CD4-positive, alpha-beta T cell treated with Interleukin-17A for 1 hour (primary cell): ENCODE measurements at places on chromosomes 1 and 21.

DNA sequence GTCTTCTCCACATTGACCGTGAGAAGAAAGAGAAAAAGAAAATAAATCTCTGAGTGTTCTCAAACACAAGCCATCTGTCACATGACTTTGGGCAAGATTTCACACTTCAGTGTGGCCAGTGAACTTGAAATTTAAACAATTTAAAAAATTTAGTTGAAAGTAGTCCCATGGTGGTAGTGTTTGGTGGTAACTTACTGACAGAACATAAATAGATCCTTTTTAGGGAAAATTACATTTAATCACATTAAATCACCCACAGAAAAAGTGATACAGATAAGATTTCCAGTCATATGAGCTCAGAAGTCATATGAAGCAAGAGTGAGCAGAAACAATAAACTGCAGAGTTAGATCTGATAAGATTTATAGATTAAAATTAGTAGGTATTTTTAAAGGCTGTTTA, 31.9 kb upstream of the SGIP1 start:
- no peak for DNase-seq

- DNase-seq, result no peak
Measured at GRCh38 chr21:29441651-29442050, 142.9 kb downstream of the BACH1 start.

GRCh38 chr1:36787312-36787913, 246.9 kb downstream of the GRIK3 start:
- no peak for DNase-seq

DNA sequence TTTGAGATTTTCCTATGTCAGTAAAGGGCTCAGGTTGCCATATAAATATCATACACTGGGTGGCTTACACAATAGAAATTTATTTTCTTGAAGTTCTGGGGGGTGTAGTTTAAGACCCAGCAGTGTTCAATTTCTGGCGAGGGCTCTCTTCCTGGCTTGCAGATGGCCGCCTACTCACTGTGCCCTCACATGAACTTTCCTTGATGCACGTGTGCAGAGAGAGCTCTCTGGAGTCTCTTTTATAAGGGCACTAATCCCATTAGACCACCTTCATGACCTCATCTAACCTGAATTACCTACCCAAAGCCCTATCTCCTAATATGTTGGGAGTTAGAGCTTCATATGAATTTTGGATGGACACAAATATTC, 21.1 kb downstream of the TMEM51 start:
- no peak for DNase-seq

- DNase-seq, result peak; percentile 18
Measured at GRCh38 chr21:15679630-15680029, 50.2 kb upstream of the USP25 start.

DNA sequence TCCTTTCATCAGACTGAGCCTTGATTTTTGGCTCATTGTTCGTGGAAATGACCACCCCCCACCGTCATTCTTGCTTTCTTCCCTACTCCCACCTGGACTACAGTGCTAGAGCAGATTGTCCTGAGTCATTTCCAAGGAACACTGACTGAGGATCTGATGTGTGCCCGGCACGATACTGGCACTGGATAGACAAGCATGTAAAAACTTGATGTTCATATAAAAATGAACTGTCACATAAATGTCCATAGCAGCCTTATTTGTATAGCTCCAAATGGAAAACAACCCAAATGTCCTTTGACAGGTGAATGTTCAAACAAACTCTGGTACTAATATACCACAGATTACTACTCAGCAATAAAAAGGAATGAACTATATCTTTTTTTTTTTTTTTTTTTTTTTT, 18.6 kb upstream of the SLC45A3 start:
- DNase-seq, result no peak

- DNase-seq, result no peak
Measured at GRCh38 chr1:4213366-4213973, 313.4 kb upstream of the C1orf174 start.

DNA sequence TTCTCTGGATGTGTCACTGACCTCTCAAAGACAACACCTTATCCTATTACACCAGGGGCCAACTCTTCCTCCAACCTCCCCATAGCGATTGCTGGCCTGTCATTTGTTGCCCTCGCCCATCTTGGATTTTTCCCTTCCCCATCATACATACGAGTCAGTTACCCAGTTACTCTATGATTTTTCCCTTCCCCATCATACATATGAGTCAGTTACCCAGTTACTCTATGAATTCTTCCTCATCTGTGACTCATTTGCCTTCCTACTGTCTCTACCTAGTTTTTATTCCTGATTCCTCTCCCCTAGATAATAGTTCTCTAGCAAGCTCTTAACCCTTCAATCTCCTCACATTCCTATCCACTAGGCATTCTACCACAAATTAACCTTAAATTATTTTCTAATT, 178.8 kb downstream of the NR5A2 start:
- no peak for DNase-seq

DNA sequence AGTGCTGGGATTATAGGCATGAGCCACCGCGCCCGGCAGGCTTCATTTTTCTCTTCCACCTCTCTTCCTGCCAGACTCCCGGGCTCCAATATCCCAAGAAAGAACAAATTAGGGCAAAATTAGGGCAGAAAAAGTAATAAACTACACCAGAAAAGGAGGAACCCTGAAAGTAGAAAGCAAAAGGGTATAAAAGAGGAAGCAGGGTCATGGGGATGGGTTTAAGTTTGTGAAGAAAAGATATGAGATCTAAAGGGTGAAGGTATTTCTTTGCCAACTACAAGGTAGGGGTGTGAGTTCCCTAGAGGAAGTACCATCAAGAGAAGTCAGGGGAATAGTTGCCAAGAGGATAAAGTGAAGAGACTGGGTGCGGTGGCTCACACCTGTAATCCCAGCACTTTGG, 9.9 kb downstream of the PTPN22 start:
- DNase-seq, result no peak

GRCh38 chr21:32311621-32312020, 13.0 kb downstream of the MRAP start:
- DNase-seq, result no peak

DNA sequence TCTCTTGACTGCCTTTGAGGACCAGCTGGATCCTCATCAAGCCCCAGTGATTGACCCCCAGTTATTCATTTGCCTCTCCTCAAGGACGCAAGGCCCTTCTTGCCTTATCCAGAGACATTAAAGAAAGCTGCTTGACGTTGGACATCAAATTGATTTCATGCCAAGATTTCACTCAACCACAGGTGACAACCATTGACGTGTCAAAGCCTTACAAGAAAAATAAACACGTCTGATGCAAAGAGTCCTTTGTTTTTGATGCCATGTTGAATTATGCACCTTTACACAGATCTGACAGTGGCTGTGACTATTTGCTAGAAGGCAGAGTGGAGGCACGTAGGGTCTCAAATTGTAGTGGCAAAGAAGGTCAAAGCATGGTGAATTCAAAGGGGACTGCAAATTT, 666.2 kb upstream of the CAMK1G start:
- no peak for DNase-seq

GRCh38 chr1:161722406-161722805, 1.1 kb downstream of the FCRLB start:
- DNase-seq, result no peak

GRCh38 chr1:13860031-13860430, 160.0 kb downstream of the PRDM2 start:
- no peak for DNase-seq

GRCh38 chr1:200665861-200666260, 3.8 kb downstream of the DDX59 start:
- DNase-seq, result no peak

GRCh38 chr1:168972887-168973286, 133.6 kb upstream of the ATP1B1 start:
- no peak for DNase-seq

DNA sequence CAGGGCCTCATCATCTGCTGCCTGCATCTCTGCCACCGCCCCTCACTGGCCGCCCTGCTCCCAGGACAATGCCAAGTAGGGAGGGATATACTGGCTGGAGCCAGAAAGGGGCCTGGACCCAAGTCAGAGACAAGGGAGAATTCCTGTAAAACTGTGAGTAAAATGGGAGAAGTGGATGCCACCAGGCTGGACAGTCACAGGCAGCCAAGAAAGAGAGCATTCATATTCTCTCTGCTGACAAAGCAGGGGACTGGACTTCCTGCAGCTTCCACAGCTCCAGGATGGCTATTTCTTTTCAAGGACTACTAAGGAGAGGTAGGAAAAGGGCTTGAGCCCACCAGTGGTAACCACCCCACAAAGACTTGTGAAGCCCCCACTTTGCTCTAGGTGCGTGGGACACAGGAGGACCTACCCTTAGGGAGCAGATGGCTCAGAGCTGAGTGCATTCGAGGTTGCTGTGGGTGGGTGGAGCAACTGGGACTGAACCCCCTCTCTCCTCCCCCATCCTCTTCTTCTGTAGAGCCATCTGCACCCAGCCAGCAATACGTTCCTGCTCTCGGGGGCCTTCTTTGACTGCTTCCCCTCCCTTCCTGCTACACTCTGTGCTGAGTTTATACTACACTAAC, 57.5 kb downstream of the GLIS1 start:
- DNase-seq, result no peak

DNA sequence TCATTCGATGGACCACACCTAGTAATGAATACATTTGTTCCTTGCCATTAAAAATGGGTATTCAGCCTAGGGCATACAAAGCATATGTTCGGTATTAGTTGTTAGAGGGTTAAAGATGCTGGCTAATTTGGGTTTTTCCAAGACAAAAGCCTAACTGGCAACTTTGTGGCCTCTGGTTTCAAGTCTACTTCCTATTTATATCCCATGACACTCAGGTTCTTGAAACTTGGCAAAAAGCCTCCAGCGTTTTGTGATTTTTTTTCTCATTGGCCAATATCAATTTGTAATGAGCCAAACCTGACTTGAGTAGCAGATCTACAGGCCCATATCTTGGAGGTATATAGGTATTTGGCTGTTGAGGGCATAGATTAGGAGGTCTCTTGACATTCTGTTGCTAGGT, 75.3 kb downstream of the C1orf21 start:
- DNase-seq, result no peak

GRCh38 chr1:14949836-14950713, 203.5 kb upstream of the TMEM51 start:
- no peak for DNase-seq

DNA sequence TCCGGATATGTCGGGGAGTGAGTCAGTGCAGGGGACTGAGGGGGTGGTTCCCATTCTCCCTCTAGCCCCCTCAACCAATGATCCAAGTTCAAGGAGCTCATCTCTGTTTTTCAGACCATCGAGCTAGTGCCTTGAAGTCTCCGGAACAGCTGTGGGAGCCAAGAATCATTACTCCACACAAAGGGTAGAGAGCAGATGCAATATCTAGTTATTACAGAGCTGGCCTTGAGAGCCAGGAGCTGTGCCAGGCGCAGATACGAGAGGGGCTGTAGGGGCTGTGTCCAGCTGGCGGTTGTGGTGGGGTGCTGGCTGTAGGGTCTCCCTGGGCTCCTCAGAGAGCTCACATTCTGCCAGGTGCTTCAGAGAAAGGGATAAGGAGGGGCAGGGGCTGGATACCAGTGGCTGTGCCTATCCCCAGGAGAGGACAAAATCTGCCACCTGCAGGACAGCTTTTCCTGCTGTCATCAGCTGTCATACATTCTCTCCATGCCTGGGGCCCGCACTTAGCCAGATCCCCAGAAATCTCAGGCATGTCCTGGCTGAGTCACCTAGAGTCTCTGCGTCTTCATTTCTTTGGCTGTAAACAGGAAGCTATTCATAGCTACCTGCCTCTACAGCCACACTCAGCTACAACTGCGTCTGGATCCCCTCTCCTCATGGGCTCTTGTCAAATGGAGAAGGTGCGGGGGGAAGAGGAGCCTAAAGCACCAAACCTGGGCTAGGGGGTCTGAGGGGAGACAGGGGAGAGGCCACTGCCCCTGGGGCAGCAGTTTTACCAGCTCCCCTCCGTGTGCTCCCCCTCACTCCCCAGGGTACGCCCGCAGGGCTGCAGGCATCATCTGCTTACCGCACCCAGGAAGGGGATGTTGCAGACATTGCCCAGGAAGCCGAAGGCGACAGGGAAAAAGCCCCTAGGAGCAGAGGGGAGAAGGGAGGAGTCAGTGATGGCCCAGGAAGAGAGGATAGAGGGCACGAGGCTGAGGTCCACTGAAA, 2.4 kb upstream of the KISS1 start:
- no peak for DNase-seq

DNA sequence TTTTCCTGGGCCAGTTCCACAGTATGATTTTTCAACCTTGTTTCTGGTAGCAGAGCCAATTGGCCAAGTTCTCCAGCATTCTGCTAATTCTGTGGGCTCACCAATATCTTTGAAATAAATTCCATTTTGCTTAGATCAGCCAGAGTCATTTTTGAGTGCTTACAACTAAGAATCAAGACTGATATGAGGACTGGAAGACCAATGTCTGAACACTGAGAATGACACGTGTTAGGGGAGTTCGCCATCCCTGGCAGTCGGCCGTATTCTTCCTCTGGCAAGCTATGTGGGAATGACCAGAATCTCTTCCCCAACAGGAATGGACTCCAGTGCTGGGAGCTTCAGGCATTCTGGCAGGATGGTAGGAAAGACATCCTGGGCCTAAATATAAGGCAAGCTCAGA, 4.9 kb upstream of the TENT5C start:
- DNase-seq, result no peak

- DNase-seq, result no peak
Measured at GRCh38 chr1:78227705-78228635, 182.2 kb downstream of the GIPC2 start.

GRCh38 chr1:57612833-57613232, 189.0 kb upstream of the DAB1 start:
- no peak for DNase-seq

- no peak for DNase-seq
Measured at GRCh38 chr1:10449751-10450150, at the start of gene CORT. CORT (plus strand) TSS chr1:10450031; CDS start chr1:10450224, 193 bp downstream.

DNA sequence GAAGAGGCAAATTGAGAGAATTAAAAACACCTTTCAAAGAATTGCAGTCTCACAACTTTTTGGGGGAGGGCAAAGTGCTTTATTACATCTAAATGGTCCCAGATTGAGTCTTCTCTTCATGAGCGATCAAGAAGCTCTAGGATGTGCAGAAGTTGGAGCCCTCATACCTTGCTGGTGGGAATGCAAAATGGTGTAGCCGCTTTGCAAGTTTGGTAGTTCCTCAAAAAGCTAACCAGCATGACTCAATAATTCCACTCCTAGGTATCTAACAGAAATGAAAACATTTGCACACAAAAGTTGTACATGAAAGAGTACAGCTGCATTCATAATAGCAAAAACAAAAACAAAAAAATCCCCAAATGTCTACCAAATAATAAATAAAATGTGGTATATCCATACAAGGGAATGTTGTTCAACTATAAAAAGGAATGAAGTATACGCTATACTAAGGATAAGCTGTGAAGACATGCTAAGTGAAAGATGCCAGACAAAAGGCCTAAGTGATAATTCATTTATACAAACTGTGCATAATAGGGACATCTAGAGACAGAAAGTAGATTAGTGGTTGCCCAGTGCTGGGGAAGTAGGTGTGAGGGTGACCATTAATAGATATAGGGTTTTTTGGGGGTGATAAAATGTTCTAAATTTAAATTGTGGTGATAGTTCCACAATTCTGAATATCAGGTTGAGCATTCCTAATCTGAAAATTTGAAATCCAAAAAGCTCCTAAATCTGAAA, 55.2 kb downstream of the SELENOF start:
- no peak for DNase-seq

GRCh38 chr1:221013691-221014660, 134.7 kb downstream of the HLX start:
- no peak for DNase-seq

- DNase-seq, result no peak
Measured at GRCh38 chr1:46011121-46011695, 121.2 kb downstream of the PIK3R3 start.
